Anterior cingulate cortex (tissue), 58 donors: ENCODE measurements at places on chromosomes 13 and 19.
A peak's percentile ranks its signal among the peaks of the same experiment; 100 is the strongest.

- peak; percentile 68 for DNase-seq
Observed at GRCh38 chr19:15479391-15480345, at the start of gene PGLYRP2. TSS of gene PGLYRP2 (minus strand) at chr19:15479501. CDS start at chr19:15479371, 130 bp downstream.

- no peak for DNase-seq
Observed at GRCh38 chr13:67971291-67971690, 741.2 kb upstream of the PCDH9 start.

- no peak for DNase-seq
Observed at GRCh38 chr19:28881616-28882015, 331.3 kb downstream of the UQCRFS1 start.

DNA sequence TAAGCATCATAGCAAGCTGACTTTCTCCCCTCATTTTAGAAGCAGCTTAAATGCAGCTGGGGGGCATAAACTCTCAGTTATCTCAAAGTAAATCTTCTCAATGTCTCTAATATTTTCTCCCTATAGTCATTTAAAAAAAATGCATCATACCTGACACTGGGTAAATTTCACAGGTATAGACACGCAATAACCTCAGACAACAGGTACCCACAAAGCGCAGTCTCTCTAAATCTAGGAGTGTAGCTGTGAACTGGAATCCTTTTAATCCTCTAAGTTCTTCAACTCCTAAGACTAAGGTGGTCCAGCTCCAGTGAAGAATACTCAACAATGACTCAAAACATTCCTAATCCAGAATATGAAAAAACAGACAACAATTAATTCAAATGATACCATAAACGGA lies 141.2 kb downstream of the MYCBP2 start:
- no peak for DNase-seq

DNA sequence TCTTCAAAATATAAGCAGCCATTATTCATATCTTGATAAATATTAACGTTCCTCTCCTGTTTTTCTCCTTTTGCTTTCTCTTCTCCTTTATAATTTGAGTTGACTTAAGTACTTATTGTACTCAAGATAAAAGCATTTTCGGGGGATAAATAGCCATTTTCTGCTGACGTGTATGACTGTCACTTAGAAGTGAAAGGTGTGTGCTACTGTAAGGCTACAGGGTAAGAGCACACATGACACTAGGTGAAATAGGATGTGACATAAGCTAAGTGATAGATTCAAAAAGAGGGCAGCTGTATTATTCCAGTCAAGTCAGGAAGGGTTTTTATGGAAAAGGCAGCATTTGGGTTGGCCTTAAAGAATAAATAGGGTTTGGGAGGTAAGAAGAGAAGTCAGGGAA lies 128.5 kb downstream of the GPC6 start:
- DNase-seq, result no peak

DNA sequence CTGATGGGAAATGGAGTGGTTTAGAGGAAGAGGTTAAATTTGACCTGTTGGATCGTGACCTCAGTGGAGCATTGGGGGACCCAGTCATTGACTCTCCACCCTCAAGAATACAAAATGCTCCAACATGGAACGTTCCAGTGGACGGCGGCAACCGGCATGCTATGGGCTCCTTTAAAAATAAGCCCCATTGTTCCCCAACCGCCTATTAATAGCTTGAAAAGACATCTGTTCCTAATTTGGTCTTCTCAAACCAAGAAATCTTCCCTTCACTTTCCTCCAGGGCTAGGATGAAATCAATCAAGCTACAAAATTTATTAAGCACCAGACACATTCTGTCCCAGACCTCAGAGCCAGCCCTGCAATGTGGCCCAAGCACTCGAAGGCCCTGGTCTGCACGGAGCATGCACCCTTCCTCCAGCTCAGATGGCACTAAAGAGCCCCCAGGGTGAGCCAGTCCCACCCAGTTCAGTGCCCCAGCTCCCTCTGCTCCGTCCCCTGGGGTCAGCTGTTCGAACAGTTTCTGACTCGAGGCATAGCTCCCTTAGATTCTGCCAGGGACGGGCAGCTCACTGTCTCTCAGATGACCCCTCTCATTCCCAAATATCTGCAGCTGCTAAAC lies 22.5 kb upstream of the VSTM2B start:
- no peak for DNase-seq

GRCh38 chr13:106714271-106714982 lies 146.5 kb upstream of the ARGLU1 start:
- DNase-seq, result no peak

DNA sequence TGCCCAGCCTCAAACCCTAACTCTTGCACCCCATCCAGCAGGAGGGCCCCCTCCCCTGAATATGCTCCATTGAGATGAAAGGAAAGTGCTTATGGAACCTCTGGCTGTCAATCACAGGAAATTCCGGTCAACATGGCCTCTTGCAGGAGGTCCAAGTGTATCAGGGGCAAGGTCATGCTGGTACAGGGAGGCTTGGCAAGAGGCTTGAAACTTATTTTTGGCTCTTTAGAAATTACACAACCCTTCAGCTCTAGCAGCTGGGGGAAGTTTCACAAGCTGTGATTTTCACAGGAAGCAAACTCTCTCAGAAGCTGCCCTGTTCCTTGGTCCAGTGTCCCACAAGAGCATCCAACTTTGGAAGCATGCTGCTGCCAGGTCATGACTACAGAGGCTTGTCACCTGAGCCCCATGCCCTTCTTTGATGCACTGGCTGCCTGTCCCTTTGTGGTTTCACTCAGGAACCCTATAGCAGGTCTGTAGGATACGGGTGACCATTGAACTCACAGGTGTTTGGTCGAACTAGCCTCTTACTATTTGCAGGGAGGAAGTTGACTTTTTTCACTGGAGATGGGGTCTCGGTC lies 8.4 kb downstream of the ASF1B start:
- DNase-seq, result no peak

- DNase-seq, result no peak
Observed at GRCh38 chr13:49821216-49822009, 28.9 kb upstream of the KPNA3 start.

- no peak for DNase-seq
Observed at GRCh38 chr13:33518452-33518851, 232.9 kb upstream of the STARD13 start.

DNA sequence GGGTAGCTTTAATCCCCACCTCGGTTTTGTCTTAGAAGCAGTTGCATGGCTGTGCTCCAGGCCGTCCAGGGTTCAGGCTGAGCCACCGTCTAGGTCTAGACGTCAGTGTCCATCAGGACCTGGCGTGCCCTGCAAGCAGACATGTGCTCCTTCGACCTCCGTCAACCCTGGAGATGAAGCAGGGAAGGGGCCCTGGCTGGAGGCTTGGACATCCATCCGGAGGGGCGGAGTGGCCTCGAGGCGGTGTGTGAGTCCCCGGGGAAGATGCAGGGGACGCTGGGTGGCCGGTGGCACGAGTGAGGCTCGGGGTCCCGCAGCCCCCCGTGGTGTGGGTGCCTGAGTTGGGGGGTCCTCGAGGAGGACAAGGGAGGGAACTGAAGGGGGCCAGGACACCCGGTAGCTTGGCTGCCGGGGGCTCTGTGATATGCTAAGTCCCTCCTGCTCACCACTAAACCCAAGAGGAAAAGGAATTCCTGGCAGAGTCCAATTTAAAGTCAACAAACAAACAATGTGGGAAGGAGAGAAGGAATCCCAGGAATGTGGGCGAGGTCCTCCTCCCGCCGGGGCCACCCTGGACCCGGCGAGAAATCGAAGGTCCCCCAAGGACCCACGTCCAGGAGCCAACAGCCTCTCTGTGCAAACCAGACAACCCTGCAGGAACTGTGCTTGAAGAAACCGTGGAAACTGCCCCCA lies 14.9 kb upstream of the PTBP1 start:
- no peak for DNase-seq

DNA sequence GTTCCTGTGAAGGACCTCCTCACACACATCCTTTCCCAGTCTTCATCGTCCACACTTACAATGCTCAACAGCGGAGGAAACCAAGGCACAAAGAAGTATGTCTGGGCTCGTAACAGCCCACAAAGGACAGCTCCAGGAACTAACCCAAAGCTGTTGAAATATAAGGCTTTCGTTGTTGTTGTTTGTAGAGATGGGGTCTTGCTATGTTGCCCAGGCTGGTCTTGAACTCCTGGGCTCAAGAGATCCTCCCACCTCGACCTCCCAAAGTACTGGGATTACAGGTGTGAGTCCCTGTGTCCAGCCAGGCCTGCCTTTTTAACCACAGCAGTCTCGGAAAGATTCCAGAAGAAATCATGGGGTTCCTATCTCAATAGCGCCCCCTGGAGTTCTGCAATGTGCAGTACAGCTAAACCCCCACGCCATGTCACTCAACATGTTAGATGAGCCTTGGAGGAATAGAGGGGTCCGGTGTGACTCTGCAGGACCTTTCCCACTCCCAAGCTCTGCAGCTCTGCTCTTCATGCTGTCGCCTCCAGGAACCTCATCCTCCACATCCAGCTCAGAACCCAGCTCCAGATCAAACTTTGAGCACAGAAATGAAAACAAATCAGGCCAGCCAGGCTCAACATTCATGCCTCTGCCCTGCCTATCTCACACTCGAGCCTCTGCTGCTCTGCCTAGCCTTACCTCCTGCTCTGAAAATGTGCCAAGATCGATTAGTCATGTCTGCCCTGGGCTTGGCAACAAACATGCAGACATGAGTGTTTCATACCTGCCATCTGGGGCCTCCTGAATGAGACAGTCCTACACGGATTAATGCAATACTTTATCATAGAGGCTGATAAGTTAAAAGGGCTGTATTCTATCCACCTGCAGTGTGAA lies 7.5 kb downstream of the PLA2G4C start:
- no peak for DNase-seq

DNA sequence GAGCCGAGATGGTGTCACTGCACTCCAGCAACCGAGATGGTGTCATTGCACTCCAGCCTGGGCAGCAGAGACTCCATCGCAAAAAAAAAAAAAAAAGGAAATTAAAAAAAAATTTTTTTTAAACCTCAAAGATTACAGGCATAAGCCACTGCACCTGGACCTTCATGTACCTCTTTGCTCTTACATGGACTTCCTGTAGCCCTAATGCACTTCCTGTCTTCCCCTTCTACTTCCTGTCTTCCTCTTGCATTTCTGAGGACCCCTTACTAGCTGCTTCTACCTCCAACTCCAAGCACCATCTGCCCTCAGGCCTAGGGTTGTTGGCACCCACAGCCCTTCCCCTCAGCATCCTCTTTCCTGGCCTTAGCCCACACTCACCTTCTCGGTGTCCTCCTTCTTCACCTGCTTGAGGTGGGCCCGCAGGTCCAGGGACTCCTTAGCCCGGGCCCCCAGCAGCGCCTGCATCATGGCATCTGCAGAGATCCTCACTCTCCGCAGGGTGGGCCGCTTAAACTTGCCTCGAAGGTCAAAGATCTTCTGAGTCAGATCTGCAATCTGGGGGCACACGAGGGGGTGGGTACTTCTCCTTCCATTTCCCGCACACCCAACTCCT lies 3.8 kb downstream of the TNNI3 start:
- DNase-seq, result no peak

GRCh38 chr13:36101157-36101556 lies 30.0 kb downstream of the DCLK1 start:
- no peak for DNase-seq

GRCh38 chr19:2328401-2329148 lies at the start of the genes LSM7 and SPPL2B:
TSS of gene LSM7 (minus strand) at chr19:2328586. CDS start at chr19:2328566, 20 bp downstream.
TSS of gene SPPL2B (plus strand) at chr19:2328684. CDS start at chr19:2328710, 26 bp downstream.
- DNase-seq, result peak; percentile 75

DNA sequence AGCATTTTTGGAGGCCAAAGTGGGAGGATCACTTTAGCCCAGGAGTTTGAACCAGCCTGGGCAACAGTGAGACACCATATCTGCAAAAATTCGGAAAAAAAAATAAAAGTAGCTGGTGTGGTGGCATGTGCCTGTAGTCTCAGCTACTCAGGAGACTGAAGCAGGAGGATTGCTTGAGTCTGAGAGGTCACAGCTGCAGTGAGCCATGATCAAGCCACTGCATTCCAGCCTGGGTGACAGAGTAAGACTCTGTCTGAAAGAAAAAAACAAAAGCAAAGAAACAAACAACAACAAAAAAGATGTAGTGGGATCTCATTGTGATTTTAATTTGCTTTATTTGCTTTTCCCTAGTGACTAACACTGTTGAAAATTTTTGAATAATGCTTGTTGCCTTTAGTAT lies 394.7 kb upstream of the KLHL1 start:
- DNase-seq, result no peak

DNA sequence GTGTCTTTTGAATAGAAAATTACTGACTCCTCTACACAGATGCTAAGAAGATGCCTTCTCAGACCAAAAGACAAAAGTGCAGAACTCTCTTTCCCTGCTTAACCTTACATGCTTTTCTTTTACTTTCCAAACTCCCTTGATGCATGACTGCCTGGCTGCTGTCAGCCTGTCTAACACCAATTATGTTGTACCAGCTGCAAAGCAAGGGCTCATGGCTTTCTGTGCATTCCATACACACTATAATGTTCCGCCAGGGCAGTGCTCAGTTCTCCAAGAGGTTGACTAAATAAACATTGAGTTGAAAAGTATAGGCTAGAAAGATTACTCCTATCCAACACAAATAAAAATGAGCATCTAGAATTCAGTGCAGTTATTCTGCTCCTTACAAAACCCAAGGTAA lies 330.4 kb upstream of the NBEA start:
- DNase-seq, result no peak

GRCh38 chr19:14474827-14475226 lies 327 bp downstream of the PTGER1 start:
- no peak for DNase-seq

DNA sequence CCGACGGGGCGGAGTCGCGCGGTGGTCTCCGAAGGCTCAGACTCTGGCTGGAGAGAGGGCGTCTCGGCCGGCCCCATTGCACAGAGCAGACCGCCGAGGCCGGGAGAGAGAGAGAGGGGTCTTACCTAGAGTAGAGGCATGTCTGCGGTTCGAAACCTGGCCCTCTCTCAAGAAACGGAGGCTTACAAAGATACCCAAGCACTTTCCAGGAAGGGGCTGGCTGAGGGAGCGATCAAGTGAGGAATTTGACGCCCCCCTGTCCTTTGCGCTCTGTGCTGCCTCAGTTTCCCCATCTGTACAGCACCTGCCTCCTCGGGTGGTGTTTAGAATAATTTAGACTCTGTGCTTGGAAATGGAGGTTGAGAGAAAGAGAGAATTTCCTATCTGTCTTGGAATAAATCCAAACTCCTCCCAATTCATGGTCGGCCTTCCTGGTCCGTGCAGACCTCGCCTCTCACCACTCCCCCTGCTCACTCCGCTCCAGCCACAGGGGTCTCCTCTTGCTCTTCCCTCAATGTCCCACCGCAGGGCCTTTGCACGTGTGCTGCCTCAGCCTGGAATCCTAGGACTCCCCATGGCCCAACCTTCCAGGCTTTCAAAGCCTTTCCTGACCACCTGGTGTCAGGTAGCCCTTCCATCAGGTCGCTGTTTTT lies 658 bp upstream of the ISOC2 start:
- no peak for DNase-seq

DNA sequence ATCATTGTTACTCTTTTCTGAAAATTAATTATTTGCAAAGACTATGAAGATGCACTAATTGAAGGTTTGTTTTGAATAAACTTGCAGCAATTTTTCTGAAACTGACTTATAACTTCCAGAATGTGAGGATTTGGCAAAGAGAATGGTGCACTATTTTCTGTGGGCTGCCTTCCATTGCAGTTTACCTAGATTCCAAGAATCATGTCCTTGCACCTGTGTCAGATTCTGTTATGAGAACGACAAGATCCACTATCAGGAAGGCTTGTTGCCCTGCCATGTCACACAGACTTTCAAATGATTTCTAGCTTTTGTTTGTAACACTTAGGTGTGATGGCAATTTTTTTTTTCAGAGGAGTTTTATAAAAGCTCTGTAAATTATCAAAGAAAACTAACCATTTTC lies 5.6 kb upstream of the SLAIN1 start:
- DNase-seq, result no peak

- DNase-seq, result no peak
Observed at GRCh38 chr19:9132422-9132821, 5.7 kb upstream of the OR7G3 start.
